ENCODE measurements at places on chromosomes 7 and 10.

- no peak for DNase-seq
Measured at GRCh38 chr7:47149971-47150370, 431.9 kb downstream of the TNS3 start.

DNA sequence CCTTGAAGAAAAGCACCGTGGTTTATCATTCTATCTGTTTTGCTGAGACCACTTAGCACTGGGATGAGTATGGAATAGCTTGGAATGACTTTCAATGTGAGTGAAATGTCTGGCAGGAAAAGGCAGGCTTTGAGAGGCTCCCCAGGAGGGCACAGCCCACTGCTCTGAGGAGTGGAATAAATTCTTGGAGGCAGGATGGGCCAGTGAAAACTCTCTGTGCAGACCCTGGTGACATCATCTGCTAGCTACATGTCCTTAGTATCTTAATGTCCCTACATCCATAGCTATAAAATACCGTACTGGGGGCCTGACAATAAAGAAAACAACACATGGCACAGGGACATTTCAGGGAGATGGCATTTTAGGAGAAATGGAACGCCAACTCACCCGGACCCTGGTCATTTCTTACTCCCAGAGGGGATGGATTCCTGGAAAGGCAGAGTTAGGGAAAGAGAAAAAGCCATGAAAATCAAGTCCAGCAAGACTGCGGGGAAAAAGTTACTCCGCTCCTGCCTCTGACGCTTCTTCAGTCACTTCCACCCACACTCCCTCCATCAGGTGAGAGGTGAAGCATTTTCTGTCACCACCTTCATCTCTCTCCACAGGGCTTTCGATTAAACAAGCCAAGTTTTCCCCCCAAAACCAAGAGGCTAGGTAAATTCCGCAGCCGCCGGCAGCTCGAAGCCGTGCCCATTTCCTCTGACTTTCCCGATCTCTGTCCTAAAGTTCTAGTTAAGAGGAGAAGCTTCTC is 991 bp downstream of the ZNF239 start:
- no peak for DNase-seq

- DNase-seq: no peak
Measured at GRCh38 chr10:11639849-11640764, 28.7 kb upstream of the USP6NL start.

GRCh38 chr10:6136215-6137201 is 47.7 kb downstream of the RBM17 start:
- no peak for DNase-seq

DNA sequence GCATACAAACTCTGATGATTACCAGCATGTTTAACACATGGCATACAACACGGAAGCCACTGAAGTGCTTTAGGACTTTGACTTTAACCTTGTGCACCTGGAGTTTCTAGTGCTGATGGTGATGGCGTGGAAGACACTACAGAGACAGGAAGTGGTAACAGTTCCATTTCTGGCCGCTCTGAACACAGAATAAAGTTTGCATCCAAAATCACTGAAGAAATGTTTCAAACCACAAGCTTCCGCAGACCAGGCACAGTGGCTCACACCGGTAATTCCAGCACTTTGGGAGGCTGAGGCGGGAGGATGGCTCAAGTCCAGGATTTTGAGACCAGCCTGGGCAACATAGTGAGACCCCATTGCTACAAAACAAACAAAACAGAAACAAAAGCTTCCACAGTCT is 40.3 kb upstream of the TNPO3 start:
- DNase-seq: no peak

DNA sequence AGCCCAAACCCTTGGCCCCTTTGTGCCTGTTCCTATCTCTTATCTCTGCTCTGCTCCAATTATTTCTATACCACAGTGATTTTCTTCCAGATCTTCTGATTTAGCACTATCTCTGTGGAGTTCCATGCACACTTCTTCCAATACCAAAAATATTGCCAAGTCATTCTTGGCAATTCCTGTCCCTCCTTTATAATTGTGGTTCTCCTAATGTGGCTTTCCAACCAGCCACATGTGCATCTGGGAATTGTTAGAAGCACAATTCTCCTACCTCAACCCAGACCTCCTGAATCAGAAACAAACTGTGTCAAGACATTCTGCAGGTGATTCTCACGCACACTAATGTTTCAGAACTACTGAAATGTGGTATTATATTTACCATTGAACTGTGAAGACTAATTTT is 447.8 kb upstream of the IGFBP3 start:
- DNase-seq: no peak

GRCh38 chr7:86025807-86026206 is 617.9 kb upstream of the GRM3 start:
- DNase-seq: no peak

GRCh38 chr10:71081229-71081560 is 131.2 kb upstream of the UNC5B start:
- no peak for DNase-seq

DNA sequence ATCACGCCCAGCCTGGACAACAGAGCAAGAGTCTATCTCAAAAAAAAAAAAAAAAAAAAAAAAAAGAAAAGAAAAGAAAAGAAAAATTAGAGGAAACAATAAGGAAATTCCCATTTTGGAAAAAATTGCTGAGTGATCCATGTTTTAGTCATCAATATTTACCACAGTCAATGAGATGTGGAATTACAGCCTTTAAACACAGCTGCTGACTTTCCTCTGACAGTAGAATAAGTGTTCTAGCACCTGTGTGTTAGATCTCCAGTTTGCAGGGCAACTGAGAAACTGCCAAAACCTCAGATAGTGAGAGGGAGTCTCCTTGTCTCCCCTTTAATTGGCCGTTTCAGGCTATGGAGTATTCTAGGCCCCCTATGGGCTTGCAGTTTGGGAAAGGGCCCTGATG is 520.1 kb downstream of the KCNMA1 start:
- no peak for DNase-seq

DNA sequence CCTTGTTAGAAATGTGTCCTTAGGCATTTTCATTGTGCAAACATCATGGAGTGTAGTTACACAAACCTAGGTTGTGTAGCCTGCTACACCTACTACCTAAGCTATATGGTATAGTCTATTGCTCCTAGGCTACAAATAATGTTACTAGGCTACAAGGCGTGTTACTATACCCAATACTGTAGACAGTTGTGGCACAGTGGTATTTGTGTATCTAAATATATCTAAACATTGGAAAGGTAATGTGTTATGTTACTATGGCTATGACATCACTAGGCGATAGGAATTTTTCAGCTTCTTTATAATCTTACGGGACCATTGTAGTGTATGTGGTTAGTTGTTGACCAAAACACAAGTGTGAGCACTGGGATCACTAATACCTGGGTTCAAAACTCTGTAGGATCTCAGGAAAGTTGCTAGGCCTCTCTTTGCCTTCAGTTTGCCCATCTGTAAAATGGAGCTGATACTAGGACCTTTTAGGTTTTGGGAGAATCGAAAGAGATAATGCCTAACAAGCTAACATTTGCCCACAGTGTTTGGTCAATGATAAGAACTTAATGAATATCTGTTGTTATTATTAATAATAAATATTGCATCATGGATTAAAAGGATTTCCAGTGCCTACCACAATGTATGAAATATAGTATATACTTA is 2.7 kb downstream of the BICC1 start:
- DNase-seq: no peak

DNA sequence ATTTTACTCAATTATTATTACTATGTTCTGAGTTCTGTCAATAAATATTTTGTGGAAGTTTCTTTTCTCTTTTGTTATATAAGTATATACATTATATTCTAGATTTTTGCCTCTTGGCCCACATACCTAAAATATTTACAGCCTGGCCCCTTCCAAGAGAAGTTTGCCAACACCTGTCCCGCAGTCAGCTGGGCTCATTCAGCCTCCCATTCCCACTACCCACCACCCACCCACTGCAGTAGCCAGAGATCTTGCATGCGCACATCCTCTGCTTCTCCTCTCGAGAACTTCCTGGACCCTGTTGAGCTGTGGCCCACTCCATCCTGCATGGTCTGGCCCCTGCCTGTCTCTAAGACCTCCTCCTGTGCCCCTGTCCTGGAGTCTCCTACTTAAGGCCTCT is 33.6 kb downstream of the WIPF3 start:
- no peak for DNase-seq

- DNase-seq: no peak
Measured at GRCh38 chr10:50231515-50232260, 19.6 kb downstream of the ASAH2 start.

DNA sequence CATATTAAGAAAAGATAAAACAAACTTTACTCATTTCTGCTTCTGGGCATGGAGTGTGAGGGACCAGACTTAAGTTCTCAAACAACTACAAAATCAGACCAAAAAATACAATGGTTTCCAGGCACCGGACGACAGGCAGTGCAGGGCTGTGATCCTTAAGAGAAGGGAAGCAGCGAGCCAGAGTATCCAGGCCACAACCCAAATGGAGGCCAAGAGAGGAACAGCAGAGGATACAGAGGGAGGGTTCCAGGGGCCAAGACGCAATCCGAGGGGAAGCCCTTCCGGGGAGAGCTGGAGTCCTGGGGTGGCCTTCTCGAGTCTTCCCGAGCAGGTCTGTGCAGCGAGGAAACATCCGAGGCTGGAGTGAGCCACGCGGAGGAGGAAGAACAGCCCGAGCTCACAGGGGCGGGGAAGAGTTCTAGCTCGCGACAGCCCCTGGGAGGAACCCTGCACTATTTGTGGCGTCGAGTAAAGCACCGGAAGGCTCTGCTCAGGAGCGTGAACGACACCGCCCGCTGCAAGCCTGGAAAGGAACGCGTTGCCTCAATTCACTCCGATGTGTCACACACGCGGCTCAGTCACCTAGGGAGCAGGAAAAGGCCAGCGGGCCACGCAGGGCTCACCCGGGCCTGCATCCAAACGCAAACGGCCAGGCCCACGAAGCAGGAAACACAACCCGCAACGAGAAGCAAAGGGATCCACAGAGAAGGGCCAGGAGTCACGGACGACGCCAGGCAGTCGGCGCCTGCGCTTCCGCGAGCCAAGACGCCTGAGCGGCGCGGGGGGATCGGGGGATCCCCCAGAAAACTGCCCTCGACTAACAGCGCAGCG is 933 bp upstream of the RNF32 start:
- DNase-seq: no peak

DNA sequence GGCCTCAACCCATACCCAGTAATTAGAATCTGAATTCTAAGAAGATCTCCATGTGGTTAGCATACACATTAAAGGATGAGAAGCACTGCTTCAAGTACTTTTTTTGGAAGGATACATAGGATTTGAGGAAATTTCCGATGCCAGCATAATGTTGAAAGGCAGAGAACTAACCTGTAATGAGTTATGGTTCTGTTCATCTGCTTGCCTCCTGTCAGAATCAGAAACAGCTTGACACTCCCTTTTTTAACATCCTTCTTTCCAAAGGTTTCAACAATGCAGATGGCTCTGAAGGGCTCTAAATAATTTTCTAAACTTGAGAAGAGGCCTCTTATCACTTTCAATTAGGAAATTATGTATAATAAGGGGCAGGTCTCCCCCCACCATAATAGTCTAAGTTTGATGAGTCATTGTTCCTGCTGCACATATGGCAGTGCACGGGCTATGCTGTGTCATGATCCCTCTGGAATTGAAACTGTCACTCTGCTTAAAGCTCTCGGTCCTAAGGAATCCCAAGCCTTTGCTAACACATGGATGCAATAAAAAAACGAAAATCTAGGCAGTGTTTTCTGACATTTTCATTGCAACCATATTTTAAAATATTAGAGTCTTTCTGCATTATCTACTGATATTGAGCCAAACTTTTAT is 291.2 kb upstream of the FZD1 start:
- DNase-seq: no peak

GRCh38 chr7:111763221-111763801 is 201.0 kb upstream of the IMMP2L start:
- DNase-seq: no peak

DNA sequence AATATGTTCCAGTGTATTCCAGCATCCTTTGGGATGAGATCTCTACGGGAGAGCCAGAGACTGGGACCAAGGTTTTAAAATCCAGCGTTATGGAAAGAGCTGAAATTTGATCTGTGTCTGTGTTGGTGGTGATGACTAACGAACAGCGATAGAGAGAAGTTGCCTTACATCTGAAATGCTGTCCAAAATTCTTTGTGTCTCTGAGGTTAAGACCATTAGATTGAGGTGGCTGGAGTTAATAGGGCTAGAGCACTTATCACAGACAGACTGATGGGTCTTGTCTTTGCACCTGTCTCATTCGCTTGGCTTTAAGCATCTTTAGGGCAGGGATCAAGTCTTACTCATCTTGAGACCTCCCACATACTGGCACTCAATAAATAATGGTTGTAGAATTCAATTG is 41.0 kb upstream of the RAPGEF5 start:
- no peak for DNase-seq

DNA sequence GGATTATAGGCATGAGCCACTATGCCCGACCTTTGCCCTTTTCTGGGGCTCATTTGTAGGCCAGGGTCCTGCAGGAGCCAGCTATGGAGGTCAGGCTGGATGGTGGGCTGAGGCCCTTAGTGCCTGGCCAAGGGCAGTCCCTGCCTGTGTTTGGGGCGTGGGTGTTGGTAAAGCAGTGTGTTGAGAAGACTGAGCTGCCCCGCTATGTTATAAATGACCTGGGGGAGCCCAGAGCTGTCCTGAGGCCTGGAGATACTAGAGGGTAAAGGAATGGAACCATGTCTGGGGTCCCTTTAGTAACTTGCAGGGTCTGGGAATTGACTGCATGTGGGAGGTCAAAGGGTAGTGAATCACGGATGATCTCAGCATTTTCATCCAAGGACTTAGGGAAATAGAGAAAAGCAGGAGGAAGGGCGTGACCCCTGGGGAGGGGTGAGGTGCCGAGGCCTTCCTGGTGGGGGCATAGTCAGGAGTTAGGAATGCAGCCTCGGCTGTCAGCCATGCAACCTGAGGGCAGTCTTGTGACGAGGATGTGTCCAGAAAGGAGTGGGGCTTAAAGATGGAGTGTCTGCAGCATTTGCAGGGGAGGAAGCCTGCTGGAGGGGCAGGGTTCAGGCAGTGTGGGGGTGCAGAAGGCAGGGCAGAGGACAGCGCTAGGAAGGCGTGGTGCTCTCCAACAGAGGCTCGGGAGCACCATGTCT is 31.5 kb downstream of the TMEM248 start:
- no peak for DNase-seq

DNA sequence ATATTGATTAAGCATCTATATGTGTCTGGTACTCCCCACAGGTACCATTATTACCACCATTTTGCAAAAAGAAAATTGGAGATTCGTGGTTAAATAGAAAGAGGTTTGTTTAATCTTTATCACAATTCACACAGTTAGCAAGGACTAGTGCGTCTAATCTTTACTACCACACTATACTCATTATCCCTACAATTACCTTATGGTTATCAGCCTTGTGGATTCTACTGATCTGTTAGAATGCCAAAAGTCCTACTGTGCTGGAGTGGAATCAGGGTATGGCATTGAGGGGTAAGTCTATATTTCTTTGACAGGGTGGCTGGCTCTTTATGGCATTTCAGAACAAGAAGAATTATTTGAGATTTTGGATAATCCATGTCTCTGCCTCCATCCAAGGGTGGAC is 156.1 kb downstream of the RNLS start:
- no peak for DNase-seq

DNA sequence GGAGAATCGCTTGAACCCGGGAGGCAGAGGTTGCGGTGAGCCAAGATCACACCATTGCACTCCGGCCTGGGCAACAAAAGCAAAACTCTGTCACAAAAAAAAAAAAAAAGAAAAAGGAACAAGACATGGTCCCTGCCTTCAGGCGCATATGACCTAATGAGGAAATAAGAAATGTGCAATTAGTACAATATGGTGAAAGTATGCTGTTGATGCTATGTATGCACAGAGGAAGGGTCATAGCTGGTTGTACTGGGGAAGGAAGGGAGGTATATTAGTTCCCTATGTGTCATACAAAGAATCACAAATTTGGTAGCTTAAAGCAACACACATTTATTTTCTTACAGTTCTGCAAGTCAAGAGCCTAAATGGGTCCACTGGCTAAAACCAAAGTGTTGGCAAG is 97.8 kb upstream of the MPP7 start:
- DNase-seq: no peak
